ENCODE measurements at places on chromosomes 13 and 19.

GRCh38 chr19:58559275-58560006, 1.0 kb upstream of the UBE2M start:
- no peak for DNase-seq

DNA sequence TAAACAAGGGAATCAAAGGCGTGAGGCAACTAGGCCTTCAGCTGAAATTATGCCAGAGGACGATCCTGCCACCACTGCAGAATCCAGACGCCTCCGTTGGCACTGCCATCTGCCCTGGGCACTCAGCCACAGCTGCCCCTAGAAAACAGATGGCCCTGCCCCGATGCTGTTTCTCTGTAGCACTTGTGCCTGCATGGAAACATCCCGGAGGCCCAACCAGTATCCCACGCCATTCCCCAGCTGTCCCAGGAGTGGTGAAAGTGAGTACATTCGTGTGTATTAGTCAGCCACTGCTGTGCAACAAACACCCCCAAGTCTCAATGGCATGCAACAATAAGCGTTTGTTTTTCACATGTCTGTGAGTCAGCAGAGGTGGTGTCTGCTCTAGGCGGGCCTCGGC, 8.9 kb upstream of the CRTC1 start:
- DNase-seq, result no peak

- no peak for DNase-seq
Measured at GRCh38 chr19:30371960-30372824, at the start of gene ZNF536. TSS of gene ZNF536 (plus strand) at chr19:30372384. CDS start at chr19:30443563, 71,179 bp downstream.

DNA sequence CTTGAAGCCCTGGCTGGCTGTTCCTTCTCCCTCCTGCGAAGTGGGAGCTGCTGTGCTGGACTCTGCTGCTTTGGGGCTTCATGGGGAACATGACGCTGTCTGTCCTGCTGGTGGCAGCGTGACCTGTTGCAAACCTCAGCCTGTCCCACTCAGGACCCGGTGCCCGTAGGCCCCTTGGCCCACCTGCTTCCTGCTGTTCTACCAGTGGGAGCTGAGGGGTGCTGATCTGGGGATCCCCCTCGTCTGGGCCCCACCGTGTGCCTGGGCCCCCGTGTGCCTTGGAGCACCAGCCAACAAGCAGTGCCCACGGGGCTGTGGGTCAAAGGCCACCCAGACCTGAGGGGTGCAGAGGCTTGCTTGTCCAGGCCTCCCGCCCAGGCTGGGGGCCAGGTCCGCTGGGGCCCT, 5.3 kb downstream of the SPPL2B start:
- DNase-seq, result no peak

All from stimulated activated CD8-positive, alpha-beta memory T cell treated with anti-CD3 and anti-CD28 coated beads, Interleukin-2, amount 100 ng/mL, for 1 hour (primary cell).